ENCODE measurements at places on chromosomes 2 and 18.

DNA sequence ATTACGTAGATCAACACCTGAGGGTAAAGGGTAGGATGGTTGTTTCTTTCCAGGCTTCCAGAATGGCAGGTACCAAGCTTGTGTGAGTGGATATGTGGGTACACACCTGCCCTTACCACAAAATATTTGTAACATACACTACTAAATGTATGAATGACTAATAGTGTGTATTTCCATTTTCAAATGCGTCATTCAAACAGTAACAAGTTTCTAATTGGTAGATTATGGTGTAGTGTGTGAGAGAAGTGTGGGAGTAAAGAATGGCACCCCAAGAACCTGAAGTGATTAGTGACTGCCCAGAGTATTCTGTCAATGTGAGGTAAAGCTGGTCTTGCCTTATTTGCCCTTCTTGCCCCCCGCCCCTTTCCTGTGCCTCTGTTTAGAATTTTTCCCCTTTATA lies 21.1 kb downstream of the AGPS start:
- DNase-seq, result no peak

GRCh38 chr18:56982766-56983165 lies 164.1 kb upstream of the BOD1L2 start:
- no peak for DNase-seq

- DNase-seq, result no peak
These were observed 198.2 kb upstream of the SPRED2 start for GRCh38 chr2:65630643-65631042.

- no peak for DNase-seq
These were observed 239.3 kb downstream of the IRS1 start for GRCh38 chr2:226560325-226560724.
